Sigmoid colon (tissue), 7 donors: ENCODE measurements at places on chromosomes 16 and 17. TPM values are rescaled to one million over a fixed set of nuclear protein-coding genes. Genes with fewer than 3 reads are reported as not detected.

GRCh38 chr16:89828199-89828869, at the start of gene SPIRE2:
Gene SPIRE2, plus strand, starts transcription at chr16:89828475. Its CDS starts 76 bp downstream, at chr16:89828551.
- no peaks in the 10 kb centered on the region for H3K4me1 ChIP-seq
- H3K27me3 ChIP-seq: no peaks in the 10 kb centered on the region
- peak; percentile 80 for DNase-seq
- peak within 1 kb of the TSS; percentile 62 for H3K4me3 ChIP-seq
- no peaks in the 10 kb centered on the region for H3K36me3 ChIP-seq

DNA sequence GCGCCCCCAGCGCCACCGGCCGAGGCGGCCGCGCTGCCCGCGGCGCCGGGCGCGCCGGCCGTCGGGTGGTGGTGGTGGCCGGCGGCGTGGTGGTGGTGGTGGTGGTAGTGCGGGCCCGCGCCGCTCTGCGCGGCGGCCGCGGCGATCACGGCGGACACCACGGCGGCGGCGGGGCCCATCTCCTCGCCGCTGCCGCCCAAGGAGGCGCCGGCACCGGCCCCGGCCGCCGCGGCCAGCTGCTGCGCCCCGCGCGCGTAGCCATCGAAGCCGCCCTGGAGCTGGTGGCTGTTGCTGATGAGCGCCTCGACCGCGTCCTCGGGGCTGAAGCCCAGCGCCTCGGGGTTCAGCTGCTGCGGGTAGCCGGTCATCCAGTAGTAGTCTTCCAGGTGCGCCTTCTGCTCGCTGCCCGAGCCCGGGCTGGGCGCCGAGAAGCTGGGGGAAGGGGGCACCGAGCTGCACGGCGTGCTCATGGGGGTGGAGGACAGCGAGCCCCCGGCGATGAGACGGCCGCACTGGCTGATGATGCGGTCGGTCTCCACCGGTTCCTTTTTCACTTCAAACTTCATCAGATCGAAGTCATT, 1.2 kb downstream of the MAF start:
- peaks cover 24% of the 10 kb centered on the region for H3K4me1 ChIP-seq
- DNase-seq: peak; percentile 66
- H3K36me3 ChIP-seq: no peaks in the 10 kb centered on the region
- peak overlapping the region; percentile 87 for H3K27ac ChIP-seq

- no peak for DNase-seq
- H3K36me3 ChIP-seq: no peaks in the 10 kb centered on the region
Observed at GRCh38 chr17:11221721-11222120, 19.3 kb upstream of the SHISA6 start.

- DNase-seq: no peak
- no peaks in the 10 kb centered on the region for H3K4me1 ChIP-seq
- no peaks in the 10 kb centered on the region for H3K36me3 ChIP-seq
- no peak overlapping the region for H3K27ac ChIP-seq
- H3K4me3 ChIP-seq: no peak overlapping the region
Observed at GRCh38 chr16:77564791-77565390, 130.1 kb upstream of the ADAMTS18 start.

GRCh38 chr17:79732804-79733691, 2.3 kb downstream of the ENPP7 start:
- no peak for DNase-seq
- no peak overlapping the region for H3K4me3 ChIP-seq
- H3K27ac ChIP-seq: no peak overlapping the region
- H3K36me3 ChIP-seq: no peaks in the 10 kb centered on the region
- no peaks in the 10 kb centered on the region for H3K27me3 ChIP-seq

GRCh38 chr17:36600465-36600864, 918 bp upstream of the MRM1 start:
- no peaks in the 10 kb centered on the region for H3K36me3 ChIP-seq
- peaks cover 13% of the 10 kb centered on the region for H3K4me1 ChIP-seq
- peak overlapping the region; percentile 81 for H3K27ac ChIP-seq
- no peaks in the 10 kb centered on the region for H3K27me3 ChIP-seq

GRCh38 chr16:11576427-11577289, 10.1 kb downstream of the LITAF start:
- H3K27ac ChIP-seq: no peak overlapping the region
- H3K4me3 ChIP-seq: no peak overlapping the region
- no peaks in the 10 kb centered on the region for H3K27me3 ChIP-seq
- H3K4me1 ChIP-seq: peaks cover 6% of the 10 kb centered on the region

- H3K27ac ChIP-seq: no peak overlapping the region
- H3K4me1 ChIP-seq: no peaks in the 10 kb centered on the region
- H3K27me3 ChIP-seq: no peaks in the 10 kb centered on the region
- H3K4me3 ChIP-seq: no peak overlapping the region
- no peaks in the 10 kb centered on the region for H3K36me3 ChIP-seq
- DNase-seq: peak; percentile 49
Observed at GRCh38 chr17:30716461-30717290, 107.8 kb downstream of the CRLF3 start.

DNA sequence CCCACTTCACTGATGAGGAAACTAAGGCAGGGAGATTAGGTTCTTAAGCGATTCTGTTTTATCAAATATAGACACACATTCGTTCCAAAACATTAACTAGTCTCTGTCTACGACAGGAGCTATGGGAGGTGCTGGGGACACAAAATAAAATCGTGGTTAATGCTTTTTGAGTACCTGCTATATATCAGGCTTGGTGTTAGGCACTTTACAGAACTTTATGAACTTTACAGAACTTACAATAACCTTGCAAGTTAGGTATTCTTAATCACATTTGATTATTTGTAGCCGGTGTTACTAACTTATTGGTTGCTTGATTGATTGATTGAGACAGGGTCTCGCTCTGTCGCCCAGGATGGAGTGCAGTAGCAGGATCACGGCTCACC, 538 bp upstream of the HEATR3 start:
- H3K4me3 ChIP-seq: no peak overlapping the region
- H3K4me1 ChIP-seq: peaks cover 24% of the 10 kb centered on the region
- no peak for DNase-seq

GRCh38 chr16:397736-398332, 835 bp downstream of the NME4 start:
- peak; percentile 93 for DNase-seq
- H3K4me3 ChIP-seq: peak overlapping the region; percentile 82
- no peaks in the 10 kb centered on the region for H3K27me3 ChIP-seq
- peak overlapping the region; percentile 98 for H3K27ac ChIP-seq
- H3K4me1 ChIP-seq: no peaks in the 10 kb centered on the region

Gene RNU2-1
- not detected for total RNA-seq

Gene AOC3
- total RNA-seq: 227 TPM

Gene ZNF18
- total RNA-seq: 5.0 TPM
